ENCODE measurements at places on chromosomes 3 and 15.
A peak's percentile ranks its signal among the peaks of the same experiment; 100 is the strongest.

GRCh38 chr3:113677737-113678136, 18.7 kb downstream of the USF3 start:
- no peak for DNase-seq

- no peak for DNase-seq
Measured at GRCh38 chr15:20356444-20356910, 185.1 kb downstream of the GOLGA6L6 start.

DNA sequence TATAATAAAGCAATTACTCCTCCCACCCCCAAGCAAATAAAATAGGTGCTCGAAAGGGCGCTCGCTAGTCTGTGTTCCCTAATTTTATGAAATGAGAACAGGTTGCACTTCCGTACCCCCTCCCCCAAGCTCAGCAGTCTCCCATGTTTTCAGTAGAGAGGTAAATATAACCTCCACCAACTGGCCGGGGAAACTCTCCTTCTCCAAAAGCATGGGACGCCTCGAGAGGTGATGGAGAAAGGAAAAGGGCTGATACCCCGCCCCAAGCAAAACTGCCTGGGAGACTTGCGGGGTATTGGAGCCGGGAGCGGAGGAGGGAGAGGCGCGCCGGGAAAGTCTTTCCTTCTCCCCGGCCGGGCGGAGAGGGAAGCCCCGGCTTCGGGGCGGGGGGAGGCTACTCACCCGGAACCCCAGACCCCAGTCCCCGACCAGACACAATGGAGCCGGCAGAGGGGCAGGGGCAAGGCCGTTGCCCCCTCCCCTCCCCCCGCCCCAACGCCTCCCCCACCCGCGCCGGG, 605 bp downstream of the DCUN1D1 start:
- no peak for DNase-seq

DNA sequence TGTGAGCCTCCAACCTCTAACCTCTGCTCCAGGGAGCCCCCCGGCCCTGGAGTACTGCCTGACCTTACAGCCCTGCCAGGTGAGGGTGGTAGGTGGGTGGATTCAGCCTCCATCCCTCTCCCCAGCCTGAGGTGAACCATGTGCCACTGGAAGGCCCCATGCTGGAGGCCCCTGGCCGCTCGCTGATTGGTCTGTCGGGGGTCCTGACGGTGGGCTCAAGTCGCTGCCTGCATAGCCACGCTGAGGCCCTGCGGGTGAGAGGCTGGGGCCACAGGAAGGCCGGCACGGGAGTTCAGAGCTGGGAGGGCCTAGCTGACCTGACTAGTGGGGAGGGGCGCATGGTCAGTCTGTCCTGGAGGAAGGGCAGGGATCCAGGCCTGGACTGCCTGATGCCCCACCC, 19.1 kb downstream of the NT5DC2 start:
- DNase-seq, result no peak

- DNase-seq, result no peak
Measured at GRCh38 chr3:58198362-58198761, 12.4 kb downstream of the DNASE1L3 start.

- no peak for DNase-seq
Measured at GRCh38 chr3:126964950-126965349, 18.0 kb upstream of the PLXNA1 start.

GRCh38 chr3:123521179-123521969, 63.5 kb downstream of the HACD2 start:
- no peak for DNase-seq

GRCh38 chr3:140166861-140167599, 232.0 kb downstream of the CLSTN2 start:
- no peak for DNase-seq

GRCh38 chr15:66066005-66066404, 187.5 kb downstream of the MEGF11 start:
- no peak for DNase-seq

DNA sequence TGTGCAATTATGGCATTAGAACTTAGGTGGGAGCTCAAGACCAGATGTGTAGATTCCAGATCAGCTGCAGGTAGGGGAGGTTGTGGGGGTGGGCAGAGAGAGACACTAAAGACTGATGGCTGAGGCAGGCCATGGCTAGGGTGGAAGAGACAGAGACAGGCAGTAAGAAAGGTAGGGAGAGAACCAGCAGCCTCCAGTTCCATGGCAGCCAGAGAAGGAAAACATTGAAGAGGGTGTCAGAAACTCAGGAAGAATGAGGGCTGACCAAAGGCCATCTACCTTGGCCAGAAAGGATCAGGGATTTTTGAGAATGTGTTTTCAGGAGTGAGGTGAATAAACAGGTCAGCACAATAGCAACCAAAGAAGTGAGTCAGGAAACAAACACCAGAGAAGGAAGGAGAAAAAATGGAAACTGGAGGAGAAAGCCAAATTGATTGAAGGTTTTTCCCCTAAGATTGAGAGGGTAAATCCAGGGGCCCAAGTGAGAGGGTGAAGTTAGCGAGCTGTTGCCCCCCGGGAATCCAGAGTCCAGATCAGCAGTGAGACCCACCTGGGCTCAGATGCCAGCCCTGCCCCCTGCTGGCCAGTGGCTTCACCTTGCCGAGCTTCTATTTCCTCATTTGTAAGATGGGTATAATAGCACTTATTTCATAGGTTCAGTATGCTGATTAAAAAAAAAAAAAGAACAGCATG, 41.0 kb downstream of the ABHD2 start:
- no peak for DNase-seq

DNA sequence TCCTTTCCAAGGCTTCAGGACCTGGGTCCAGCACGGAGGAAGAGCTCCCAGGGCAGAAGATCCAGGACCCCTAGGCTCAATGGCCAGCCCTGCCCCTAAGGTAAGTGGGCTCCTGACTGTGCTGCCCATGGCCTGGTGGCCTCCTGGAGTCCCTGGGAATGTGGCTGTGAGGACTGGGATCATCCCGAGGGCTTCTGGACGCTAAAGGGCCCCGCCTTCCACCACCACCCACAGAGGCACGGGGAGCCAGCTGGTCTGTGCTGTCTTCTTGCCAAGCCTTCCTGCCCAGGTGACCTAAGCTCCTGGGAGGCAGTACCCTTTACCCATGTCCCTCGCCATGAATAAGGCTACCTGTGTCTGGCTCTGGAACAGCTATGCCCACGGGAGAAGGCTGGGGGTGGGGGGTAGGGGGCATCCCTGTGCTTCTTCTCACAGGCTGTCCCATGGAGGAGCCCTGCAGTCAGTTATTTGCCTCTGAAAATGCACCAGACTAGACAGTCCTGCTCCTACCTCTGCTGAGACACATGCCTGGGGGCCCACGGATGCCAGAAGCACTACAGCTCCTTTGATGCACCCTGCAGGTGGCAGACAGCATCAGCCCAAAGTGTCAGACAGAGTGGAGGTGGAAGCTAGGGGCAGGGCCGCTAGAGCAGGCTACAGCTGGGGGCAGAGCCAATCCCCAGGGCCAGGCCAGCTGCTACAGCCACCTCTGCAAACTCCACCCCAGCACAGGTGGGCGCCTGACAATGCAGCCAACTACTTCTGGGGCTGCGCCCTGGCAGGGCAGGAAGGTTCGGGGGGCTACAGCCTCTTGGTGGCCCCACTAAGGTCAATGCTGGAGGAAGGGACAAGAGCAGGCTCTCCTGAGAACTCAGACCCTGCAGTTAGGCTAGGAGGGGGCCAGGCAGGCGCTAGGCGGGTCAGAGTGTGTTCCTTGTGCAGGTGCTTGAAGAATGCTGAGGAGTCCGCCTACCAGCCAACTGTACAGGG, 90.9 kb downstream of the SEC22A start:
- no peak for DNase-seq

- no peak for DNase-seq
Measured at GRCh38 chr15:85048430-85048829, 66.8 kb downstream of the PDE8A start.

GRCh38 chr3:11671648-11672100, 28.0 kb upstream of the VGLL4 start:
- DNase-seq, result no peak

GRCh38 chr15:88498996-88499395, 31.5 kb downstream of the MRPS11 start:
- DNase-seq, result no peak

- DNase-seq, result no peak
Measured at GRCh38 chr3:157501863-157502262, 1.4 kb downstream of the VEPH1 start.

GRCh38 chr3:192128060-192128459, 599.3 kb downstream of the FGF12 start:
- no peak for DNase-seq

DNA sequence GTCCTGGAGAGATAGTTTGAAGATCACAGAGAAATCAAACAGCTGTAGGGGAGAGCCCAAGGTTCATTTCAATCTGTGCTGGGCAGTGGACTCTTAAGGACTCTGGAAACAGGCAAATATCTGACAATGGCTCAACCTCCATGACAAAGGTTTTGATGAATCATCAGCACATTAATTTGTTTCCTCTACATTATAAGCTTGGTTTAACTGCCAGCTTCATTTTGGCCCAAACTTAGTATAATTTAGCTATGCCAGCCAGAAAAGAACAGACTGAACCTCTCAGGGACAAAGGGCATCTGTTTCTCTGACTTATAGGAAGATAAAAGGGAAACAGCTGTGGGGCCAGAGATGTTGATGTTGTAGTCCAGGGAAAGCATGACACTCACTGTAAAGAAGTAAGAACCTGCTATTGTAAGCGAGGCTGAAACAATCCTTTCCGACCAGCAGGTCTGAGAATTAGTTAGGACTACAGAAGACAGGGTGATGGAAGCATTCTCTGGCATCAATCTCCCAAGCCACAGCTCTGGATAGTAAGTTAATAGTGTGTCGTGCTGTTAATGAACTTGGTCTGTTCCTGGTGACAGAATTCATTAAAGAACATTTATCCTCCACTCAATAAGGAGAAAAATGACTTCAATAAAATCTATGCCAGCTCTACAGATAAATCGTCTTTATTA, 110.1 kb downstream of the KCNMB2 start:
- peak; percentile 23 for DNase-seq

DNA sequence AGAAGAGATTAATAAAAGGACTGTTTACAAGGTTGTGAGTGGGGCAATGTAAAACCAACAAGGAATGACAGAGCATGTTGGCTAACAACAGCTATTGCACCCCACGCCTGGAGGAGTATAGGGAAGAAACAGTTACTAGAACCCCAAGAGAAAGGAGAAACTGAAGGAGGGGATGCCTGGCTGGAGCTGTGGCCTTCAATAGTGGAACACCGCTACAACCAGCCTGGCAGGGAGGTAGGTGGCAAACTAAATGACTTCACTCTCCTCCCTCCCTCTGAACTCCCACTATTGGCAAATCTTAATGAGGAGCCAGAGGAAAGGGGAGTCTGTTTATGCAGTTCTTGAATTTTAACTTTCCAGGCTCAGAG, 7.2 kb upstream of the CD47 start:
- no peak for DNase-seq

DNA sequence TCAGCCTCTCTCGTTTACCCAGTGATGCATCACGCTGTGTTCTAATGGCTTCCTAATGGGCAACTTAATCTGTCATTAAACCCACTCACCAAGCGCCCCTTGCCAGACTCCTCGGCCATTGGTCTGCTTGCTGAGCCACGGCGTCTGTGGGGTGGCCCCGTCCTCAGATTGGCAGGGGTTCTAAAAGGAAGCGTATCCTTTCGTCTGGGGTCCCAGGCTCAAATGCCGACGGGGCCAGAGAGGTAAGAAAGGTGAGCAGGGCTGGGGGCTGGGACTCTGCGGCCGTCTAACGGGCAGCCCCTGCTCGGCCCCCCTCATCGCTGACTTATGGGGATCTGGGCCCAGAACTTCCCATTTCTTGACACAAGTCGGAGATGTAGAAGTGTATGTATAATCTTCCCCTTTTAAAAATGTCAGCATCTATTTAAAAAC, 315.1 kb upstream of the PROK2 start:
- no peak for DNase-seq

DNA sequence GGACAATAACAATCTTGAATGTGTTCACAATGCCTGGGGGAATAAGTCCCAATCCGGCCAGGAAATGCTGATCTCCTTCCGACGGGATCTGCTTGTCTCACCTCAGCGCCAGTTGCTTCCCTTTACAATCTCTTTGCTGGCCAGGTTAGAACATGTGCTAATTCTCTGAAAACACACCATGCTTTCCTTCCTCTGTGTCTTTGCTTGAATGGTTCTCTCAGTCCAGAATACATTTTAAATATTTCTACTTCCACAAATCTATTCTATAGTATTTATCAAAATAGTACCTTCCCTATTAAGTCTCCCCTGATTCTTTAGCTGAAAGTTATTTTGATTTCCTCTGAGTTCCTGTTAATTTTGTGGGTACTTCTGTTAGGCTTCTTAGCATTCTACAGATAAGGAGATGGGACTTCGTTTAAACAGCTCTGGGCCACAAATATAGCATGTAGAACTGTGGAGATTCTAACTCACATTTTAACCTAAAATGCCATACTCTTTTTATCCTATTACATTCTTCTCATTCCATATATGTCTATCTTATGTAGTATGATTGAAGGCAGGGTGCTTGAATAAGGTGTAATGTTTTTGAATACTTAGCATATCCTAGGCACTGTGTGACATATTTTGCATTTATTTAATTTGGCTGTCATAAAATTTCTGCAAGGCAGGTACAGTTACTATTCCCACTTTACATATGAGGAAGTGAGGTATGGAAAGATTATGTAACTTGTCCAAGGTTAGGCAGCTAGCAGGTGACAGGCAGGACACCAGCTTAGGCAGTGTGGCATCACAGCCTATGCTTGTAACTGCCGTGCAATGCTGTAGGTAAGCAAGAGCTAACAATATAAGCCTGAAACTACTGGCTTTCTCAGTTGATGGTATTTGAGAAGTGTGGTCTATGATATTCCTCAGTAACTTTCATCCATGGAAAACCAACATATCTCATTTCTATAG, 299.8 kb downstream of the LPP start:
- DNase-seq, result no peak

DNA sequence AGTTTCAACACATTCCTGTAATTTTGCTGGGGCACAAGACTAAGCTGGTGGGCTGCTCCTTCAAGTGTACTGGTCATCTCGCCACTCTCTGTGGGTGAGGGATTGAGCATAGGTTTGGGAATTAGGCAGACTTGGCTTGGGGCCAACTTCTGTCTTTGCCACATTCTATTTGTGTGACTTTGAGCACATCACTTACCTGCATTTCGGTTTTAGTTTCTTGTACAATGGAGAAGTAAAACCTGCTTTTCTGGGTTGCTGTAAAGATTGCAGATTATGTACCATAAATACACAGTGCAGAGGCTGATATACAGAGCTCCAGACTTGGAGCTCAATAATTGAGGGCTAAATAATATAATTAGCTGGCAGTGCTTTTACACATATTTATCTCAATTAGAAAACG, 162.1 kb downstream of the C3orf38 start:
- DNase-seq, result no peak

GRCh38 chr3:136069933-136070332, 104.4 kb downstream of the PPP2R3A start:
- DNase-seq, result no peak

- DNase-seq, result no peak
Measured at GRCh38 chr15:68479406-68479805, 47.4 kb upstream of the ITGA11 start.

DNA sequence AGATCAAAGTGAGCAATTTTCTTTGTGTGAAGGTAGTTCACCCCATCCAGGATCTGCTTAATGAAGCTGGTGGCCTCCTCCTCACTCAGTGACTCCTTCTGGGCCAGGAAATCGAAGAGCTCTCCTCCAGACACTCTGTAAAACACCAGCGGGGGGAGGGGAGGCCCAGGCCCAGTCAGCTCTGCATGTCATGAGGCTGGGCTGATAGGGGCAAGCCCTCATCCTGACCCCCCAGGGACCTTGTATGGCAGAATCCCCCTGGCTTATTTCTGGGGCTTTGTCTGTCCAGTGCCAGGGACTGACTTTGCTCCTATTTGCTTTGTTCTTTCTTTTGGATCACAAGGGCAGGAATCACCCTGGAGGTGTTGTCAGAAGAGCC, 74.9 kb downstream of the DAPK2 start:
- no peak for DNase-seq

Data from NCI-H1694 (cell line).